ENCODE measurements at places on chromosomes 2 and 18.

DNA sequence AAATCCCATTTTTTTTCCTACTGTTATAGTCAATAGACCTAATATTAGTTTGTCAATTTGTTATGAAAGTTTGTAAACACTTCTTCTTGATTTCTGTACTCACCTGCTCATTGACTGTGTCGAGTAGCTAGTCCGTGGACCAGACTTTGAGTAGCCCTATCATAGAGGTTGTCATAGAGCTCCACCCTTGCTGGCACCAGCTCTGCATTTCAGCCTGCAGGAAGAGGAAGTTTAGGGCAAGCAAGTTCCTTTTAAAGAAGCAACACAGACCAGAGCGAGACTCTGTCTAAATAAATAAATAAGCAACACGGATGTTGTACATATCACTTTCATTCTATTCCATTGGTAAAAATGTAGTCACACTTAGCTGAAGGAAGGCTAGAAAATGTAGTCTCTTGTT is 74.0 kb downstream of the MCFD2 start:
- no peak for DNase-seq

DNA sequence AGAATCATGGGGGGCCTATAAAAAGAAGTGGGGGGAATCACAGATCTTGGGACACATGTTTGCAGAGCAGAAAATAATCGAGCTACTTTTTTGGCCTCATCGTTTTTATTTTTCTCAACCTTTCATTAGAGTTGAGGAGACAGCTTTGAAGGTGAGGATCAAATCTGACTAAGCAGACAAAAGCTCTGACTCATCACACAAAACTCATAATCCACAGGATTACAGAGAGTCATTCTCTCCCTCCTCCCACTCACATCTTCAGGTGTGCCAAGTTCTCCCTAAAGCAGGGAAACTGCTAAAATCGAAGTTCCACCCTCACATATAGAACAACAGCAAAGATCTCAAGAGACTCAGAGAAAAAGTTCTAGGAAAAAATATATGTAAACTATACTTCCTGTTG is 15.6 kb downstream of the BAZ2B start:
- no peak for DNase-seq

DNA sequence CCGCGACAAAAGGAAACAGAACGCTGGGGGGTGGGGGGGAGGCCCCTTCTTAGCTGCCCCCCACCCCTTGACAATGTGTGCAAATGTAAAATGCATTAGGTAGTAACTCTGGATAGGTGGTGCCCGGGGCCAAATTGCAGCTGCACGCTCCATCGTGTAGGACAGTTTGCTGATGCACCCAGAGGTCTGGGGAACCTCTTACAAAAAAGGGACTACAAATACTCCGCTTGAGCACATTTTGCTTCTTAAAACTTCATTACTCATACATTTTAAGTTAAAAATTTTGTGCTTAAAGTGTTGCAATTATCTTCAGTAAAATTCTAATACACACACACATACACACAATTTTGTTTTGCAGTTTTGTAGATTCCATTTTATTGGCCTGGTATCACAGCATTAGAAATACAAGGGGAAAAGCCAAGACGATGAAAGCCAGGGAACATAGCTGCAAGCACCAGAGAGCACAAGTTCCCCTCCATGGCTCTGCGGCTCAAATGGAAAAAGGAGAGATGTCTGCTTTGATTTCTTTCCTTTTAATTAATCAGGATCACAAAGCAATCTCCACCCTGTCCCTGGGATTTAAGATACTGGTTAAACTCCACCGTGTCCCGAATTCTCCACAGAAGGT is 582.1 kb downstream of the ZEB2 start:
- no peak for DNase-seq

DNA sequence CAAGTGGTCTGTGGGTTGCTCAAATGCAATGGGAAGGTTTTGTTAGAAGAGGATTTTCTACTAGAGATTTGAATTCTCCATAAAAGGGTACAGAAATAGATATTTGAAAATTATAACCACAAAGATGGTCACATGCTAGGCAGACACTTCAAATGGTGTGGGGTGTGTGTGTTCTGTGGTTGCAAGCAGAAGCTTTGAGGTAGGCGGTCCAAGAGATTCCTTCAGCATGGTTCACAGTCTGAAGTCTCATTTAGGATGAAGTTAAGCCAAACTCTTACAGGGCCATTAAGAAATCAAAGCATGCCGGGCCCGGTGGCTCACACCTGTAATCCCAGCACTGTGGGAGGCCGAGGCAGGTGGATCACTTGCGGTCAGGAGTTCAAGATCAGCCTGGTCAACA is 38.3 kb upstream of the RMDN2 start:
- DNase-seq, result no peak

DNA sequence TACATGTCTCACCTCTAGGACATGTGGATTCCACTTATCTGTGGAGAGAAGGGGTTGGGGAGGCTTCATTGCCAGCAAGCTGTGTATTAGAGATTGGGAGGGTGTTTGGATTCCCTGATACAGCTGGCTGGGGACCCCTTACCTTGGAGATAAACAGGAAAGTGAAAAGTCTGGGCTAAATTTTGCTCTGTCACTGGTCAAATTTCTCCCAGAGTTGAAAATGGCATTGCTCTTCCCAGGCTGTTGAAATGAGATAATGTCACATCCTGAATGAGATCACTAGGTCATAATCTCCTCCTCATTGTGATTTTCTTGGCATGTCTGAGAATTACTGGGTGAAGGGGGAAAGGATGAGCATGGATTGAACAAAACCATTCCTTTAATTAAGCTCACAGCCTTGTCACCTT is 265.0 kb upstream of the PARD3B start:
- DNase-seq, result no peak

- DNase-seq, result no peak
These were observed 417.8 kb upstream of the SPHKAP start for GRCh38 chr2:228599297-228599696.

GRCh38 chr2:15260835-15261234 is 300.3 kb downstream of the NBAS start:
- no peak for DNase-seq

- DNase-seq, result no peak
These were observed 231.4 kb upstream of the ZEB2 start for GRCh38 chr2:144751142-144751905.

DNA sequence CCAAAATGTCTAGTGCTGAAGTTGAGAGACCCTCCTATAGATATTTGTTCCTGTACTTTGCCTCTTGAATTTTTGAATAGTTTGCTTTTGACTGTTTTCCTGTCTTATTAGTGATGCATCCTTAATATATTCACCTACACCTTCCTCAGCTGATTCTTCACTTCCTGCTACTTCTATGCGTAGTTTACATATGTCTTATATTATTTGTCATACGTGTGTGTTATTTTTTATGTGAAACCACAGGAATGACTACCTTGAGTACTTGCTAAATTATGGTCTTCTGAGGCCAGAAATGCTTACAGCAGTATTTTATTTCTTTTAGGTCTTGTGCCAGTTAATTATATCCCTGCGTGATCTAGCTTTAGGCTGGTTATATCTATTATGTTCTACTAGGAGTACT is 9.9 kb downstream of the UBE2E3 start:
- no peak for DNase-seq

- DNase-seq, result no peak
These were observed 795.2 kb upstream of the ID2 start for GRCh38 chr2:7886666-7887065.

DNA sequence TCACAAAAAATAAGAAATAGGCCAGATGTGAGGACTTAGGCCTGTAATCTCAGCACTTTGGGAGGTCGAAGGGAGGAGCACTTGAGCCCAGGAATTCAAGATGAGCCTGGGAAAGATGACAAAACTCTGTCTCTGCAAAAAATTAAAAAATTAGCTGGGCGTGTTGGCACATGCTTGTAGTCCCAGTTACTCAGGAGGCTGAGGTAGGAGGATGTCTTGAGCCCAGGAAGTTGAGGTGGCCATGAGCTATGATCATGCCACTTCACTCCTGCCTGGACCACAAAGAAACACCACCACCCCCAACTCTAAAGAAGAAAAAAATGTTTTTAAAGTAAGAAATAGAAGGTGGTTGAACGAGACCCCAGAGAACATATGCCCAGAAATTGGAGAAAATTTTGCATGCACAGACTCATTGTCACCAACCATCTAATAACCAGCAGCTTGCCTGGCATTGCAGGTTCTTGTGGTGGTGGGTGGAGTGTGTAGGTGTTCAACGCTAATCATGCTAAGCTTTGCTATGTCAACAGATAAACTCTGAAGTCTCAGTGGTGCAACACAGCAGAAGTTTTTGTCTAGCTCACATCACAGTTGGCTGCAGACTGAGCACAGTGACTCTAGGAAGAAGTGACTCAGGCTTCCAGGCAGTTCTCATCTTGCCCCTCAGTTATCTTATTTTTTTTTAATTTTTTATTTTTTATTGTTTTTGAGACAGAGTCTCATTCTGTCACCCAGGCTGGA is 18.6 kb downstream of the ARL4C start:
- DNase-seq, result no peak

- peak; percentile 59 for DNase-seq
These were observed 996 bp downstream of the TGFBRAP1 start for GRCh38 chr2:105328281-105329196.

GRCh38 chr2:195413422-195413821 is 243.6 kb upstream of the SLC39A10 start:
- DNase-seq, result no peak

DNA sequence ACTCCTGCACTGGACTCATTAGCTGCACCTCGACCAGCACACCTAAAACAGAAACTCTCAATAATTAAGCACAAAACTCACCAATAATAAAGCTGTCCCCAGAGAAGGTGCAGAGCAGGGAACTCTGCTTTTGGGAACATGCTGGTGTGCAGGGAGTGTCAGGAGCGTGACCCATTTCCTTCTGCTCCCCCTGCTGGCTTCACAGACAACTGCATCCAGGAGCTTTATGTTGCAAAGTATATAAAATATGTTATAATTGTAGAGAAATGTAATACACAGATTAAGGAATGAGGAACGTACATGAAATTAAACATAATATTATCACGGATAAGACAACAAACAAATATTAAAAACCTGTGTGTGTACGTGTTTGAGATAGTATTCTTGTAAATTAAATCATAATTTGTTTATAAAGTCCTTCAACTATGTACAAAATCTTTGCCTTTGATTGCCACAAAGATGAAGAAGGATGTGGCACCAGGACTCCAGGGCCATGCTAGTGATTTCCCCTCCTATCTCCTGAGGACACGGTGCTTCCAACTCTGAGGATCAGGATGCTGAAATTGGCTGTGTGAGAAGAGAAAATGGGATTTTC is 68.6 kb upstream of the MAL start:
- DNase-seq, result no peak

- DNase-seq, result peak; percentile 56
These were observed 60.5 kb upstream of the POMC start for GRCh38 chr2:25228848-25229278.

- DNase-seq, result no peak
These were observed 79.3 kb downstream of the RBM43 start for GRCh38 chr2:151182396-151182795.

DNA sequence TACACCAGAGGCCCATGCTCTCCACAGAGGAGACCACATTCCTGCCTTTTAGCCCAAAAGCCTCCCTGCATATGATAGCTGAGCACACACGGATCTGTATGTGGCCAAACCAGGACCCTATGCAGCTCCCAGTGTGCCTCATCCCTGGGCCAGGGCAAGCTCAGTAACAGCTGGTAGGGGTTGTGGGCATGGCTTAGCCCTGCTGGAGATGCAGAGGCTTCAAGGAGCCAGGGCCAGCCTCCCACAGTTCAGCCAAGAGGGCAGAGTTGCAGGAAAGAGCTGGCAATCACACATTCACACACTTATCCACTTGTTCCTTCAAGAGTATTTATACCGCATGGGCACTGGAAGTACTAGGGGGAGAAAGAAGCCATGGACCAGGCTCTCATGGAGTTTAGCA is 1.6 kb upstream of the LIMS2 start:
- no peak for DNase-seq

DNA sequence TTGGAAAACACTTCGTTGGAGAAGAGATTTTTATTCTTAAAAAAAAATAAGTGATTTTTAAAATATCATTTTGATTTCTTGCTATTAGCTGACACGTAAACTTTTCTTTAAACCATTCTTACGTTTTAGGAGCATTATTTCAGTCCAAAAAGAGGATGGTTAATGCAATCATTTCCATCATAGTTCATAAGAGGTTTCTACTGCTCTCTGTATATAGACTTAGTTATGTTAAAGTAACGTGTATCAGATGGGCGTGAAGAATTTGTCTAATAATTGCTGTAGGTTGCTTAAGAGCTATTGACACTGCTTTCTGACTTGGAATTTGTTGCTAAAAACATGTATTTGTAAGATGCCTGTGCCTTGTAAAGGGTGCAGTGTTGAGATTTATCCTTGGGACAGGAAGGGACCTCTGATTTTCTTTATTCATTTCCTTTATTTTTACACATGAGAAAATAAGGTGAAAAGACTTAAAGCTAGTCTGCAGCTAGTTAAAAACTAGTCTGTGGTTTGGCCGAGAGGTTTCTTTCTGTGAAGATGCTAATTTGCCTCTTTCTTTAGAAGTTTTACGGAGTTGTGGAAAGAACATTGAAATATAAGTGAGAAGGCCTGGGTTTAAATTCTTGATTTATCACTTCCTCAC is 2.9 kb downstream of the ANKRD12 start:
- no peak for DNase-seq

- DNase-seq, result no peak
These were observed 77.8 kb upstream of the HS6ST1 start for GRCh38 chr2:128396500-128396891.

DNA sequence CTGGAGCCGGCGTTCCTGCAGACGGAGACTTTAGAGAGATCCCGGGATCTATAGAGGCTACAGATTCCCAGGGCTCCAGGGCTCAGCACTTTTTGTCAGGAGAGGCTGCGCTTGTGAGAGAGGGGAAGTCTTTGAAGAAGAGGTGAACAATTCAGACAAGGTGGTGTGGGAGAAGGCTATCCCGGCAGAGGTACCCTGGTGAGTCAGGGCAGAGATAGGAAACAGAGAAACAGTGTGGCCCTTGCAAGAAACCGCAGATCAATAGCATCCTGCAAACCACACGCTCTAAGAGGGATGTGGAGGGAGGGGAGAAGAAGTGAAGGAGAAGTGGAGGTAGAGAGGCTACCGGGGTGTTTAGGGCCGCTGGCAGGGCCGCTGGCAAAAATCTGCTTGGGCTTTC is 160.5 kb upstream of the APCDD1 start:
- DNase-seq, result no peak

DNA sequence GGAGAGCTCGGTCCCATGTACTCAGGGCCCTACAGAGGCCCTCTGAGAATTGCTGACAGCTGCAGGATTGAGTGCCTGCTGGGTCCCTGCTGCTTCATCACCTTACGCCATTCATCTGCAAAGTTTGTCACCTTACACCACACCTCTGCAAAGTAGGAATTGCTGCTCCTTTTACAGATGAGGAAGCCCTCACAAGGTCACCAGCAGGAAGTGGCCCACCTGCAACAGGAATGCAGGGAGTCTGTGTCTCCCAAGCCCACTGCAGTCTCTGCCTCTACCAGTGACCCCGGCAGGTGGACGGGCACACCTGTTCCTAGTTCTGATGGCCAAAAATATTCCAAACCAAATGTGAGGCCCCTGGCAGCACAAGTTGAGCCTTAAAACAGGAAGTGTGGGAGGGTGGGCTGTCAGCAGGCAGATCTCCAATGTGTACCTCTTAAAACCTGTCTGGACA is 441.4 kb downstream of the NBAS start:
- no peak for DNase-seq

All from SHP77 treated with DMSO at 0.1 percent for 48 hours (cell line).